CD4-positive, alpha-beta T cell (primary cell): ENCODE measurements at places on chromosomes 2 and 18.

DNA sequence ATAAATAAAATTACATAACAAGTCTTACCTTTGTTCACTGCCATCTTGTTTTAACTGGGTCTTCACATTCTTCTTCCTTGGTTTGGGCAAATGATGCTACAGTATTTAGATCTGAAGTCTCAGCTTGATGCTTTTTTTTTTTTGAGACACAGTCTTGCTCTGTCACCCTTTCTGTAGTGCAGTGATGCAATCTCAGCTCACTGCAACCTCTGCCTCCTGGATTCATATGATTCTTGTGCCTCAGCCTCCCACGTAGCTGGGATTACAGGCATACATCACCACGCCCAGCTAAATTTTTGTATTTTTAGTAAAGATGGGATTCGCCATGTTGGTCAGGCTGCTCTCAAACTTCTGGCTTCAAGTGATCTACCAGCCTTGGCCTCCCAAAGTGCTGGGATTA, 53.2 kb upstream of the MAT2A start:
- no peak for DNase-seq

- peak; percentile 75 for DNase-seq
Observed at GRCh38 chr18:12911025-12911928, 27.2 kb upstream of the PTPN2 start.

DNA sequence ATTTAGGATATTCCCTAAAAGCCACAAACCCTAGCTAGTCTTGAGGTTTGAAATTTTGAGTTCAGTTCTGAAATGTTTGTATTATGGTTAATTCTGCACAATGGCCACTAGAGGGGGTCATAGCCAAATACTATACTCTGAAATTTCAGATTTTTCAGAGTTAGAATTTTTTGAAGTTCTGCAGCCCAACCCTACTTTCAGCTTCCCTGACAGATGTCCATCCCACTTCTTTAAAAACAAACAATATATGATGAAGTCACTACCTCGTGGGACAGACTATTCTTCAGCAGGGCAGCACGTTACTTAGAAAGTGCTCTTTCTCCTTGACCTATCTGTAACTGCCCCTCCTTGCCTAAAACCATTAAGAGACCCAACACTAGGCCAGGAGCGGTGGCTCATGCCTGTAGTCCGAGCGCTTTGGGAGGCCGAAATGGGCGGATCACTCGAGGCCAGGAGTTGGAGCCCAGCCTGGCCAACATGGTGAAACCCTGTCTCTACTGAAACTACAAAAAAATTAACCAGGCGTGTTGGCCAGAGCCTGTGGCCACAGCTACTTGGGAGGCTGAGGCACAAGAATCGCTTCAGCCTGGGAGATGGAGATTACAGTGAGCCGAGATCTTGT, 48.2 kb upstream of the PAPOLG start:
- DNase-seq: no peak

- DNase-seq: no peak
Observed at GRCh38 chr2:29233428-29233827, 118.2 kb downstream of the CLIP4 start.

DNA sequence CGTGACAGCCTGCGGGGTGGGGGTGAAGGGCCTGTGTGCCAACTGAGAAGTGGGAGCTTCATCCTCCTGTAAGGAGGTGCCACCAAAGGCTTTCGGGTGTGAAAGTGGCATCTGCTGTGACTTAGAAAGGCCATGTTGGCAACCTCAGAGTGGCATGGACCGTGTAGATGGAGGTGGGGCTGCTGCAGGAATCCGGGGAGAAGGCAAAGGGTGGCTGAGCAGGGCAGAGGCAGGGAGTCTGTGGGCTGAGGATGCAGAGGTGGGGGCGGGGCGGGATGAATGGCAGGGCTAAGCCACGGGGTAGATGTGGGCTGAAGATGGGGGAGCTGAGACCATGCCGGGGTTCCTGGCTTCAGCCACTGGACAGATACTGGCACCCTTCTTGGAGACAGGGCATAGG, 28.2 kb downstream of the TOGARAM2 start:
- DNase-seq: no peak

GRCh38 chr2:98324181-98324580, 22.1 kb upstream of the CNGA3 start:
- DNase-seq: no peak

GRCh38 chr2:231000211-231000904, 4.4 kb downstream of the SPATA3 start:
- DNase-seq: no peak

- no peak for DNase-seq
Observed at GRCh38 chr2:149828520-149829210, 241.1 kb upstream of the MMADHC start.

- DNase-seq: no peak
Observed at GRCh38 chr2:42106257-42106816, 58.5 kb downstream of the PKDCC start.

- DNase-seq: no peak
Observed at GRCh38 chr2:195364015-195364965, 292.7 kb upstream of the SLC39A10 start.

DNA sequence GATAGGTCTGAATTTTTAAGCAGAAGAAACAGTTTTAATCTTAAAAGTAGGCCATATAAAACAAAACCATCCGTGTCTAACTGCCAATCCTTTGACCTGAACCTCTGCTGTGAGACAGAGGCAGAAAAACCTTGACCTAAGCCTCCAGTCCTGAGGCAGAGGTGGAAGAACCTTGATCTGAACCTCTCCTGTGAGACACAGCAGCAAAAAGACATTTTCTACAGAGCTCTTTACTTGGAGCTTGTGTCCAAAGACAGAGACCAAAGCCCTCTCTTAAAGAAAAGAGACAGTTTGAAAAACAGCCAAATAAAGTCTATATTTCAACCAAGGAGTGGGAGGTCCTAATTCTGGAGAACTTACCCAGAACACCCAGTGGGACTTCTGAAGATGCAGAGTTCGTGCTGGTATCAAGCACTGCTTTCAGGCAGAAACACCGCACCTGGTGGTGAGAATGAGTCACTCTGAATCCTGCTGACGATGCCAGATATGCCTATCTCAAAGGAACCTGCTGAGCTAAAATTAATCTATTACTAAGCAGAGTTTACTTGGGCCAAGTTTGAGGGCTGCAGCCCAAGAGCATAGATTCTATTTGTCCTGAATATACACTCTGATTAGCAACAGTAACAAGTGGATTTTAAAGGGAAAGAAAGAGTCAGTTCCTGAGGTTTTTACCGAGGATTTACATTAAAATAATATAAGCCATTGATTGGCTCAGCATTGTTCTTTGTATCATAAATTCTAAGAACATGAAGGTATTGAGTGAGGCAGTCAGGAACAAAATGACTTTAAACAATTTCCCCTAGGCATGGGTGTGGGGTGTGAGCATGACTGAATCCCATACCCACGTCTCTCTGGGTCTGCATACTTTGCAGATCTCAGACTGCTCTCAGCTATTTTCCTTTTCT, 806.4 kb downstream of the TRIB2 start:
- DNase-seq: no peak

DNA sequence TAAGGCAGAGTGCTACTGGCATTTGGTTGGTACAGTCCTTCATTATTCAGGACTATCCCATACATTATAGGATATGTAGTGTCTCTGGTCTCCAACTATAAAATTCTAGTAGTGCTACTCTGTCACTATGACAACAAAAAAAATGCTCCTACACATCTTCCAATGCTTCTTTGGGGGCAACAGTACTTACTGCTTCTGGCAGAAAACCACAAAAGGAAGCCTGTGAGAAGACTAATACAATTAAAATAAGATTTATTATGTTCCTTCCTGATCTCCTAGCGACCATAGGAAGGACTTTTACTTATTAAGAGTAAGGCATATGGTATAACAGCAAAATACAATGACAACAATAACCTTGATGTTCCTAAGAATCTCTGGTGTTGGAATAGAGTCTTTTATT, 48.4 kb upstream of the CPO start:
- no peak for DNase-seq

DNA sequence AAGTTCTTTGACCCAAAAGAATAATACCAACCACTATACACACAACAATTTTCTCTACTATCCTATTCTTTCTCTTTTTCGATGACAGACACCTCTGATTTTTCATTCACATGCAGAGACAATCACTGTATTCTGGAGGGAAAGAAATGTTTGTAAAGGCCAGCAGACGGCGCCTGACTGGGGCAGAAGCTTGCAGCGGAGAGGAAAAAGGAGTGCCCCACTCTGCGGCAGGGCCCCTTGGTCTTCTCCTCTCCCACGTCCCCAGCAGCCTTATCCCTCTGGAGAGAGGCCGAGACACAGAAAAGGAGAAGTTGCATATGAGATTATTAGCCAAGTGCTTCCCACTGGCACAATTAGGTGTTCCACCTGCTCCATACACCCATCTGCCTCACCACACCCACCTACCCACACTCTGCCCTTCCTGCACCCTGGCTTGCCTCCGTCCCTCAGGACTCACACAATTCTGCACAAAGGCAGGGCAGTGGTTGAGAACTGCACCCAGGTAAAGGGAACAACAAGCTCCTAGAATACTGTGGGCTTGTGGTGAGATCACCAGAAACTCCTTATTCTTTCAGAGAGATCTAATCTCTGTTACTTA, 687.3 kb downstream of the NRXN1 start:
- no peak for DNase-seq

DNA sequence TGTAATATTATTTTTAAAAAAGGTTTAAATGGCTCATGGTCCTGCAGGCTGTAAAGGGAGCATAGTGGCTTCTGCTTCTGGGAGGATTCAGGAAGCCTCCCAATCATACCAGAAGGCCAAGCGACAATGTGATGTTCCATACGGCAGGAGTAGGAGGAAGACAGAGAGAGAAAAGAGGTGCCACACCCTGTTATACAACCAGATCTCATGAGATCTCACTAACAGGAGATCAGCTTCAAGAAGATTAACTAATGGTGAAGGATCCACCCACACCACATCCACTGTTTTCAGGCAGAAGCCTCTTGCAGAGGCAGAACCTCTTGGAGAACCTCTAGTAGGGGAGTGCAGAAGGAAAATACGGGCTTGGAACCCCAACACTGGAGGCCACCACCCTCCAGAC, 103.9 kb upstream of the TEKT4 start:
- no peak for DNase-seq

DNA sequence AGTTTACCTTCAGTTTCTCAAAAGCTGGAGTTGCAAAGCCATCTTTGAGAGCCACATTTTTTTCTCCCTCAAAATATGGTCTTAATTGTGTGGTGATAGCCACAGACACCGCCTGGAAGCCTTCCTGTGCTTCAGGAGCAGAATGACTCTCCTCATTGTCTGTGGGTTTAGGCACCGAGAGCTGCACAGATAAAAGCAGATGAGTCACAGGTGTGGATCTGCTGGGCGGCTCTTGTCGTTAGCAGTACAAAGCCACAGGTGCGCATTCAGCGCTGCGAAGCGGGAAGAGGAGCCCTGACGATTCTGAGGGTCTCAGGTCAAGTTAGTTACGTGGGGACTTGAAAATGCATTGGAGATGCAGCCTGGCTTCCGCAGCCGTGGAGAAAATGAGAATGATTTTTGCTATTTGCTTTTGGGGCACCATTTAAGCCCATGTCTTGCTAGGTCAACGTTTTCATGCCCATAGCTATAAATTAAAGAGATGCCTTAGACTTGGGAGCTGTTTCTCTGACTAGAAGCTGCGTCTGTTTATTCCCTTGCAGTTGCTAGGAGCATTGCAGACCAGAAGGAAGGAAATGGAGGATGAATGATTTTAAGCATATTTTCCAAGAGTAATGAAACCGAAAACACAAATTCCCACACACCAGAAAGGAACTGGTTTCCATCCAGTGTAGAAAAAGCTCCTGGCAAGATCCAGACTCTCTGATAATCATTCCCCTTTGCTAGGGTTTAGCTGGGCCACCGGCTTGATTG, 51.5 kb downstream of the KLHL29 start:
- peak; percentile 10 for DNase-seq

DNA sequence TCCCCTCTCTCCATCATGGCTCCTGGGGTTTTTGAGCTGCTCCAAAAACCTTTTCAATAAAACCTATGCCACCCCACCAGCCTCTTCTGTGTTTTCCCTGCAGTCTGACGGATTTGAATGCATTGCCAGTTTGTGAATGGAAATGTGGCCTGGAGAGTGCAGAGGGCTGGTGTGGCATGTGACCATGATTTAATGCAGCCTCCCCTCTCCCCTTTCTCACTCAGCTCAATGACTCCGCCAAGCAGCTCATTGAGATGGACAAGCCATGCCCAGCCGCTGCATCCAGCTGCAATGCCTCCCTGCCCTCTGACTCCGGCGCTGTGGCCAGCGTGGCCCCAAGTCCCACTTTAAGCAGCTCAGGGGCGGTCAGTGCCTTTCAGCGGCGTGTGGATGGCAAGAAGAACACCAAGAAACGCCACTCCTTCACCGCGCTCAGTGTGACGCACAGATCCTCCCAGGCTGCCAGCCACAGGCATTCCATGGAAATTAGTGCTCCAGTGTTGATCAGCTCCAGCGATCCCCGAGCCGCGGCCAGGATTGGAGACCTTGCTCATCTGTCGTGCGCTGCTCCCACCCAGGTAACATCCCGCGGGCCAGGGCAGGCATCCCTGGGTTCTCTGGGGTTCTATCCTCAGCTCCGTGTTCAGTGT, 215.3 kb downstream of the SEPTIN10 start:
- DNase-seq: no peak
